Calu3 (cell line): ENCODE measurements at places on chromosomes 3 and 15. TPM values are rescaled to one million over a fixed set of nuclear protein-coding genes. Genes with fewer than 3 reads are reported as not detected.
A peak's percentile ranks its signal among the peaks of the same experiment; 100 is the strongest.

GRCh38 chr15:89874926-89875564 lies 18.7 kb downstream of the AP3S2 start:
- peak; percentile 88 for DNase-seq

- DNase-seq = no peak
Observed at GRCh38 chr3:18501679-18502343, 76.7 kb upstream of the SATB1 start.

DNA sequence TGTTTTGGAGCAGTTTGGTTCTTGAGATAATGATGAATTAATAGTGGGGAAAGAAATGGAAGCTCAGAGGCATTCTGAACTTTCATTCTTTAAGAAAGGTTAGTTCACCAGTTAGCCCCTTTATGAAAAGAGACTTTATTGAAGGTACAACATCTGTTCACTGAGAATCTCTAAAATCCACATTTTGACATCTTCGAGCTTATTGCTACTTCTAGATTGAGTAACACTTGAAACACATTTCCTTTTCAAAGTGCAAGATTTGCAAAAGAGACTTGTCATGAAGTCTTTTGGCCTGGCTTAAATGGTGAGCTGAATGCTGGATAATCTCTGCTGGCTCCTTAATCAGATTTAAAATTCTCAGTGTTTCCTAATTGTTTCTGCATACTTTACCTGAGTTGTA lies 42.3 kb downstream of the RAB8B start:
- no peak for DNase-seq

DNA sequence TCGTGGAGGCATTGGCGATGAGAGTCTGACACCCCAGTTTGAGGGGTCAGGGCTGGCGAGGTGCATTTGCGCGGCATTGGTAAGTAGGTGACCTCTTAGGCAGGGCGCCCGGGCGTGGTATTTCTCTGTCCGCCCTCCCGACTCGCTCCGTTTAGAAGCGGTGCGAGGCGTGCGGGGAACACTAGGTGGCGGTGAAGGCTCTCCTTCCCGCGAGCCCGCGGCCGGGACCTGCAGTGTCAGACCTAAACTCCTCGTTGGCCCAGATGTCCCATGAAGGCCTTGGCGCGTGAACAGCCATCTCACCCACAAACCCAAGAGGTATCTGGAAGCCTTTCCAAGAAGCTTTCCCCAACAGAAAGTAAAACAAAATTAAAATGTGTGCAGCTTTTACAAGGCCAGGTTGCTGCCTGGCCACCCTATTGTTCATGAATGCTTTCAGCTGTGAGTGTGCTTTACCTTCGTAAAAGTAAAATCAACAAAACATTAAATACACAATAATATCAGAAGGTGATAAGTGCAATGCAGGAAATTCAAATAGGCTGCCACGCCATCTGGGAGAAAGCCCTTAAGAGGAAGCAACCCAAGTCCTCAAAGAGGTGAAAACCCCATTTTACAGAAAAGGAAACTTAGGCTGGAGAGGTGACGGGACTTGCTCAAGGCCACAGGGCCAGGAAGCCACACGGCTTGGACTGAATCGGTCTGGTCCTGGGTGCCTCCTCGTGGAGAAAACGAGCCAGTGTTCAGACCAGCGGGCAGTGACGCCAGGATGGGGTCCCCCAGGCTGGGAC lies 120.3 kb downstream of the ETFA start:
- DNase-seq = peak; percentile 88

DNA sequence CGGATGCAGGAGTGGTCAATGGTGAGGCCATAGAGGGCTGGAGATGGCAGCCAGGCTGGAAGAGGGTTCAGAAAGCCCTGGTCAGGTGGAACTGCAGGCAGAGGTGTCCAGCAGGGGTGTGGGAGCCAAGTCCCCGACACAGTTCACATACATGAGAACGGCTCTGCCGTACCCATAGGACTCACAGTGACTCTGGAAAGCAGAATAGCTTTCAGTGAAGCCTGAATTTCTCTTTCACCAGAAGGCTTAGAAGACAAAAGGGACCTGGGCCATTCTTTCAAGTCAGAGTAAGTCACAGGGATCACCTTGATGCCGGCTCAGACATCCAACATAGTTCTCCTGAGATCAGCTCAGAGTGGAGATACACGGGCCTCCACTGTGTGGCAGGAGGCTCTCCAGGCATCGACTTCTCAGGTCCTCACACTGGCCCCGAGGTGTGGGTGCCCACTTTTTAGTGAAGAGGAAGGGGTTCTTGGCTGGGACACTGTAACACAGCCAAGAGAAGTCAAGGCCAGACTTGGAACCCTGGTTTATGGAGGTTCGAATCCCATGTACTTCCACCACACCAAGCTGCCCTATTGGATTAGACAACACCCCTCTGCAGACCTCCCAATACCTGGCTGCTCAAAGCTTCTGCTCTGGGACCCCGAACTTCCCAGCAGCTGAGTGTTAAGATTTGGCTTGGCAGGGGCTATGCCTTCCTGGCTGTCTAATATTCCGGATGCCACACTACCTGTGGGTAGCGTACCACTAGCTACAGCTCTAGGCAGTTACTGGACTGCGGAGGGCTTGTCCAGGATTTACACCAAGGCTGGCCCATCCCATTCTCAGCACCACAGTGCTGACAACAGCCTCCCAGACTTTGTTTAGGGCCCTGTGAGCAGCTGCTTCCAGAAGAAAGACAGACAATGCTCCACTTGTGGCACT lies 40.4 kb upstream of the RAB6B start:
- peak; percentile 0 for DNase-seq

GRCh38 chr3:106168962-106169750 lies 300.3 kb upstream of the CBLB start:
- DNase-seq = no peak

DNA sequence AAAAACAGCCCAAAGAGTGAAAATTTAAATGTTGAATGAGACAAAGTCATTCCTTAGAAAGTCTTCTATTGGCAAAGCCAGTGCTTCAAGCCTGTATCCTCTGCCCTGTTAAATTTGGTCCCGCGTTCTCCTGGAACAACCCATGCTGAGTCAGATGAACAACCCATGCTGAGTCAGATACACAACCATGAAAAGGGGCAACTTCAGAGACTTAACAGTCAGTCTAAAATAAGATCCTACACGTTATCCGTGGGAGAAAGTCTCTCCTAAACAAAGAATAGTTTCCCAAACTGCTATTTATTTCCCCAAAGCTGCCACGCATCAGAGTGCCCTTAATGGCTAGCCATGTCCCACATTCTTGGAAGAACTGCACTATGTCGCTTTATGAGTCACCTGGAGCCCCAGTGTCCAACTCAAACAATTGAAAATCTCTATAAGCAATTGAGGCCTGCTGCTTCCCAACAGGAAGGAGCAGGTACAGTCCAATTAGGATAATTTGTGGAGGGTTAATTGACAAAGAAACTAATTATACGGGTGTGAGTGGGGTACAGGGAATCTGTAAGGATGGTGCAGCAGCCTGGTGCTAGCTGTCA lies 66.1 kb downstream of the WHAMM start:
- no peak for DNase-seq

- DNase-seq = no peak
Observed at GRCh38 chr15:92819278-92820235, 80.6 kb upstream of the CHD2 start.

GRCh38 chr3:26623419-26624208 lies 1.0 kb downstream of the LRRC3B start:
- DNase-seq = no peak

GRCh38 chr3:186180891-186181481 lies 72.1 kb upstream of the ETV5 start:
- no peak for DNase-seq

DNA sequence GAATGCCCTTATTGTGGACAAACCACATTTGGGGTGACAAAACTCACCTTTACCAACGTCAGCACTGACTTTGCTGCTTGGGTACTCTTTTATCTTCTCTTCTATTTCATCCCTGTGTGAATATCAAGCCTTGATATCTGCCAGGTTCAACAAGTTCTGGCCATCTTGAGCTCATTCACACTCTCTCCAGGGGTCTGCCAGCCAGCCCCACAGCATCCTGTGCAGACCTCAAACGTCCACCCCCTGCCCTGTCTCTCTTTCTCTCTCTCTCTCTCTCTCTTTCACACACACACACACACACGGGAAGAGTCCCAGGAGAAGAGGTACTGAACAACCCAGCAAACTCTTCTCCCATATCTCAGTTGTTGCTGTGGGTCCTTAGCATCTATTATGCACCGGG lies 10.7 kb downstream of the ILDR1 start:
- DNase-seq = no peak

DNA sequence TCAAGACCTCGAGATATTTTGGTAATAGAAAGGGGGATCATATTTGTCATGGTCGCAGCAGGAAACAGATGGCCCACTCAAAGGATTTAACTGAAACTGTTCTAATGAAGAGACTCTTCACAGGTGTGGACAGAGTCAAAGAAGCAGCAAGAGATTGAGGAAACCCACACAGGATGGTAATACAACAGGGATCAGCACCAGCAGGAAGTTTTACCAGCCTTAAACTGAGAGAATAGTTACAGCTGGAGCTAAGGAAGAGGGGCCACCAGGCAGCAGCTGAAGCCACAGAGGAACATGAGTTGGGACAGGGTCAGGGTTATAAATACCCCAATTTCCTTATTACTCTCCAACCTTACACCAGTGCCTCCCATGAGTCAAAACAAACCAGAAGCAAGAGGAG lies 131.8 kb upstream of the UBE2E2 start:
- DNase-seq = no peak

- DNase-seq = no peak
Observed at GRCh38 chr3:16761571-16761970, 123.2 kb upstream of the PLCL2 start.

DNA sequence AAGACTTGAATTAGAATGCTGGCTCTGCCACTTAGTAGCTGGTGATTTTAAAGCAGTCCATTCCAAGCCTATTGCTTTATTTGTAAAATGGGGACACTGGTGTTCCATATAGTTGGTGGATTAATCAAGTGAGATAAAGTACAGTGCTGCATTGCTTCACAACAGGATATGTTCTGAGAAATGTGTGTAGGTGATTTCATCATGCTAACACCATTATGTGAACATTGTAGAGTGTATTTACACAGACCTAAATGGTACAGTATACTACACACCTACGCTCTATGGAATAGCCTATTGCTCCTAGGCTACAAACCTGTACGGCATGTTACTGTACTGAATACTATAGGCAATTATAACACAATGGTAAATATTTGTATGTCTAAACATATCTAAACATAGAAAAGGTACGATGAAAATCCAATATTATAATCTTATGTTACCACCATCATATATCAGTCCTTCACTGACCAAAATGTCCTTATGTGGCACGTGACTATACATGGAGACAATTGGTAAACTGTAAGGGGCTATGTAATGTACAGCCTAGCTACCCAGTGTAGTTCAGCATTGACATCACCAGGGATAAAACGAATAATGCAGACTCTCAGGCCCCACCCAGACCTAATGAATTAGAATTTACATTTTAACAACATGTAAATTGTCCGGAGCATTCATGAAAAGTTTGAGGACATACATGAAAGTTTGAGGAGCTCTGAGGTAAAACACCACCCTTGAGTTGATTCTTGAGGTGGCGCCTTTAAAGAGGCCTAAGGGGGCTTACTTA lies 121.4 kb upstream of the BFSP2 start:
- no peak for DNase-seq

DNA sequence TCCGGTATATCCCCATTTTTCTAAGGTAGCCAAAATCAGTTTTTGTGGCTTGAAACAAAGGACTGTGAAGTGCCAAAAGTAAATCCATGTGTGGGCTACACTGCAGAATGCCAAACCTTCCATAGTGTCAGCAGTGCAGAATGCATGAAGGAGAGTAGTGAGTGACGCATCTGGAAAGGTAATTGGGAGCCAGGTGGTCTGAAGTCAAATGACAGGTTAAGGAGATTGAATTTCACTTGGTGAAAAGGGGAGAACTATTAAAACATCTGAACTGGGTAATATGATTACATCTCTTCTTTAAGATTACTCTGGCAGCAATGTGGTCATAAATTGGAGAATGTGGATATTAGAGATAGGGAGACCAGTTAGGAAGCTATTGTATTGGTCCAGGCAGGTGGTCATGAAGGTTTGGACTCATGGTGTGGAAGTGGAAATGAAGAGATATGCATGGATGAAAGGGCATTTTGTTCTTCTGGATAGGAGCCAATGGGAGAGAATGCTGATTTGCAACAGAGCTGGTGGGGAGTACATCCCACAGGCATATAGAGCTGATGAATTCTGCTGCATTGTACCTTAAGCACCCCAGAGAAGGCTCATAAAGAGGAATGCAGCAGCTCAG lies 118.2 kb downstream of the ECT2 start:
- no peak for DNase-seq

- DNase-seq = no peak
Observed at GRCh38 chr3:30500666-30501399, 105.6 kb upstream of the TGFBR2 start.

DNA sequence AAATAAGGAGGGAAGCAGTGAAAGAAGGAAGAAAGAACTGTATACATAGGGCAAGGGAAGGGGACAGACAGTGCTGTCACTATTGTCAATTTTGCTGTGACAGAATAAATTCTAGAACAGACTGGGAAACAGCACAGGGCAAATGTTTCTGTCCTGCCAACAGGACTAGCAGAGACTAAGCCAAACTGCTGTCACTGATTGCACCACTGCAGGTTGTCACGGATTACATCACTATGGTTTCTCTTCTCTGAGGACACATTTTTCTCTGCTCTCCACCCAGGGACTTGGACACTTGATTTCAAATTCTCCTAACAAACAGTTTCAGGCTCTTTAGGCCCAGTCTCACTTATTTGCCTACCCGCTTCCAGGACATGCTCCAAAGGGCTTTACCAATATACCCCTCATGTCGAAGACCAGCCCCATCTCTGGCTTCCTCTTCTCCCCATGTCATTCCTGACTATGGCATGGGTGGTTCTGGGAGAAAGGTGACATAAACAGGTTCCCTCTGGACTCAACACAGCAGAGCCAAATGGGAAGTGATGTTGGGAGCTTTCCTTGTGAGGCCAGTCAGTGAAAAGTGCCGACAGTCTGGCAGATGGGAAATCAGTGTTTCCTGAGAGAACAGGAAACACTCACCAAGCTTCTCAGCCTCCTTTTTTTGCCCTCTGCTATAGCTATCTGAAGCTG lies 70.2 kb upstream of the ST3GAL6 start:
- no peak for DNase-seq

GRCh38 chr15:56215769-56216168 lies 27.9 kb downstream of the RFX7 start:
- DNase-seq = no peak

DNA sequence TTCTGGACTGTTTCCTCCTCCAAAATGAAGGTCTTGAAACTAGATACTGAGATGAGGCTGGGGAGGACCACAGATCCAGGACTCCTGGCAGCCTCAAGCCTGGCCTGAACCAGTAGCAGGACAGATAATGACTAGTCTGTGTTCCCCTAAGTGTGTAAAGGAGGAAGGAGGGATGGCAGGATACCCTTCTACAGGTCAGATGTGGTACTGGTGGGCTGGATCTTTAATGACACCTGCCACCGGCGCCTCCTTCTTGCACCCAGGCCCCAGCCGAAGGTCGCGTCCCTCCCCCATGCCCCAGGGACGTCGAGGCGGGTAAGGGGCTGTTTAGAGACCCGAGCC lies 556 bp downstream of the USP19 start:
- no peak for DNase-seq

The ERC2 gene
- total RNA-seq = 0.73 and 1.3 TPM in 2 replicates

The PLSCR4 gene
- 6.3 and 10.2 TPM in 2 replicates for total RNA-seq

The HCLS1 gene
- 1.2 and 2.5 TPM in 2 replicates for total RNA-seq

The SAMMSON gene
- total RNA-seq = not detected in 2 replicates

The CLDN18 gene
- total RNA-seq = 0.85 and 3.3 TPM in 2 replicates

The SECISBP2L gene
- total RNA-seq = 32.6 and 37.0 TPM in 2 replicates

The COPB2 gene
- 219 and 223 TPM in 2 replicates for total RNA-seq

The SEMA3B gene
- 20.3 and 25.7 TPM in 2 replicates for total RNA-seq
